ENCODE measurements at places on chromosomes 7 and 10.

GRCh38 chr10:92200564-92200963, 90.3 kb downstream of the CPEB3 start:
- no peak for DNase-seq

DNA sequence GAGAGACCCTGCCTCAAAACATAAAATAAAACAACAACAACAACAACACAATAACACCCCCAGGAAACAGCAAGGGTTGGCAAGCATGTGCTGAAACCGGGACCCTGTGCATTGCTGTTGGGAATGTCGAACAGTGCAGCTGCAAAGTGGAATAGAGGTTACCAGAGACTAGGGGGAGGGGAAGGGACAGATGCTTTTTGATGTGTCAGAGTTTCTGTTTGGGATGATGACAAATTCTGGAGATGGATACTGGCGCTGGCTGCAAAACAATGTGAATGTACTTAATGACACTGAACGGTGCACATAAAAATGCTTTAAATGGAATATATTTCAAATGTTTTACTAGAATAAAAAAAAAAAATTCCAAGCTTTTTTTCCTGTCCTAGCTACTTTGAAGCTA, 241.8 kb downstream of the TEX36 start:
- no peak for DNase-seq

- DNase-seq = no peak
Measured at GRCh38 chr10:7071421-7071820, 339.4 kb downstream of the SFMBT2 start.

DNA sequence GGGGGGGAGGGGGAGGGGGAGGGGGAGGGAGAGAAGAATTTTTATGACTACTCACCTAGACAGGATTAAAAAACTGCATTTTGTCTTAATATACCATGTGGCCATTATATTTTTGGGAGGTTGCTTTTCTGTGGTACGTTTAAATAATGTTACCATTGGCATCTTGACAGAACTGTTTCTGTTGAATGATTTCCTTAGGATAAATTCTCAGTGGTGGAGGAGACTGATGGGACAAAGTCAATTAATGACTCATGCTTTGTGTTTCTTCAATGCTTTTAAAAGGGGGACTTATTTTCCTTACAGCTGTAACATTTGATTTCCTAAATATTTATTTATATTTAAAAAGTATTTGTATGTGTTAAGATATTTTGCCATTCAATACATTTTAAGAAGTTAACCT, 13.7 kb downstream of the AGR2 start:
- no peak for DNase-seq

- DNase-seq = no peak
Measured at GRCh38 chr7:47103498-47104205, 478.3 kb downstream of the TNS3 start.

DNA sequence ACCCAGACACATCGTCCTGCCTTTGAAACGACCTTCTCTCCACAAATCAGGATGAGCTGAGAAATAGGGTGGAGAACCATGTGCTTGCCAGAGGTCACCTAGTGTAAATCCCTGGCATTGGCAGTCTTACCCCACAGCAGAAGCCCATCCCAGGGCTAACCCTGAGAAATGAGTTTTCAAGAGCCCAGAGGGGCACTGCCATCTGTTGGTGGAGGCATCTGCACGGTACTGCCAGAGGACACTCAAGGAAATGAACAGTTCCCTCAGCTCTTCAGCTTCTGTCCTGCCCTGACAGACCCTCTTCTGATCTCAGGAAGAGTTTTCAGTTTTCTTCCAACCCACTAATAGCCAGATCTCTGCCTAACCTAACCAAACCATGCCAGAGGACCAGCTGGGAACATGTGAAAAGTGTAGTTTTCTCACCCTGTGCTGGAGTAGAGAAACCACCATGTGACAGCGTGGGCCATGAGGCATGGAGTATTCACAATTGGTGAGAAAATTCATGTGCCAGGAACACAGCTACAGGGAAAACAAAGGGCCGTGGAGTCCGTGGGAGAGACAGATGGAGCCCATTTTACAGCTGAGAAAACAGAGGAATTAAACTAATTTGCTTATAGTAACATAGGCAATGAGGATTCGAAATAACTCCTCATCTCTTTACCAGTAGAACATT, 37.7 kb upstream of the ITPRID1 start:
- no peak for DNase-seq

- DNase-seq = no peak
Measured at GRCh38 chr7:593324-594115, 73.9 kb upstream of the PDGFA start.

GRCh38 chr7:95298091-95298490, 26.2 kb downstream of the PON1 start:
- DNase-seq = no peak

Data from SHP77 treated with DMSO at 0.1 percent for 48 hours (cell line).